ENCODE measurements at places on chromosomes 5 and 9. TPM values are rescaled to one million over a fixed set of nuclear protein-coding genes. Genes with fewer than 3 reads are reported as not detected.

DNA sequence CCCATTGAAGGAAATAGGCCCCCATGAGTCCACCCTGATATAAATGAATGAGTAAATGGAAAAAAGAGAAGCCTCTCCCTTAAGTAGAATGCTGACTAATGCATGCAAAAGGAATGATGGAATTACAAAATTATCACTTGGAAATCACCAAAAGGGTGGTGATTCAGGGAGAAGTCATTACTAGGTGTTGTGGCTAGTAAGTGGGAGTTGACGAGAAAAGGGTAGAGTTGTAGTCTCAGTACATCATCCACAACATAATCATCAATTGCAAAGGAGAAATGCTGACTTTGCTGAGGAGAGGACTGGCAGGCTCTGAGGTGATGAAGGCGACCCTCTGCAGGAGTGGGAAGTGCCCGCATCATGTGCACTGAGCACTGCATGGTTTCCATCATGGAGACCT, 201.5 kb upstream of the S1PR3 start:
- H3K4me1 ChIP-seq = no peaks in the 10 kb centered on the region
- H3K36me3 ChIP-seq = no peaks in the 10 kb centered on the region
- peaks cover 4% of the 10 kb centered on the region for H3K27me3 ChIP-seq
- DNase-seq = no peak
- H3K4me3 ChIP-seq = no peak overlapping the region

The TTC33 gene
- 19.9 TPM for total RNA-seq

The MARCOL gene
- not detected for total RNA-seq

The CTNND2 gene
- not detected for total RNA-seq

- no peaks in the 10 kb centered on the region for H3K27me3 ChIP-seq
- DNase-seq = no peak
- H3K36me3 ChIP-seq = peaks cover 51% of the 10 kb centered on the region
- H3K27ac ChIP-seq = peak overlapping the region; percentile 91
- H3K4me3 ChIP-seq = peak overlapping the region; percentile 67
- H3K4me1 ChIP-seq = peaks cover 93% of the 10 kb centered on the region
Observed at GRCh38 chr5:132463811-132464155, 26.8 kb downstream of the IRF1 start.
